ENCODE measurements at places on chromosomes 6 and 20. TPM values are rescaled to one million over a fixed set of nuclear protein-coding genes. Genes with fewer than 3 reads are reported as not detected.

- H3K4me3 ChIP-seq, result no peak overlapping the region
- H3K27me3 ChIP-seq, result no peaks in the 10 kb centered on the region
- no peaks in the 10 kb centered on the region for H3K36me3 ChIP-seq
- no peak for DNase-seq
- no peak overlapping the region for H3K27ac ChIP-seq
These were observed 81.0 kb upstream of the ASF1A start for GRCh38 chr6:118812970-118813369.

- DNase-seq, result peak; percentile 92
- H3K4me3 ChIP-seq, result peak within 1 kb of the TSS; percentile 80
- 0 out of 2 replicates have a peak, but pooled peaks cover 3% of the 10 kb centered on the region for H3K4me1 ChIP-seq
These were observed at the start of gene VARS1 for GRCh38 chr6:31795616-31796298. Gene VARS1, minus strand, starts transcription at chr6:31795752. Its CDS starts 535 bp downstream, at chr6:31795217.

DNA sequence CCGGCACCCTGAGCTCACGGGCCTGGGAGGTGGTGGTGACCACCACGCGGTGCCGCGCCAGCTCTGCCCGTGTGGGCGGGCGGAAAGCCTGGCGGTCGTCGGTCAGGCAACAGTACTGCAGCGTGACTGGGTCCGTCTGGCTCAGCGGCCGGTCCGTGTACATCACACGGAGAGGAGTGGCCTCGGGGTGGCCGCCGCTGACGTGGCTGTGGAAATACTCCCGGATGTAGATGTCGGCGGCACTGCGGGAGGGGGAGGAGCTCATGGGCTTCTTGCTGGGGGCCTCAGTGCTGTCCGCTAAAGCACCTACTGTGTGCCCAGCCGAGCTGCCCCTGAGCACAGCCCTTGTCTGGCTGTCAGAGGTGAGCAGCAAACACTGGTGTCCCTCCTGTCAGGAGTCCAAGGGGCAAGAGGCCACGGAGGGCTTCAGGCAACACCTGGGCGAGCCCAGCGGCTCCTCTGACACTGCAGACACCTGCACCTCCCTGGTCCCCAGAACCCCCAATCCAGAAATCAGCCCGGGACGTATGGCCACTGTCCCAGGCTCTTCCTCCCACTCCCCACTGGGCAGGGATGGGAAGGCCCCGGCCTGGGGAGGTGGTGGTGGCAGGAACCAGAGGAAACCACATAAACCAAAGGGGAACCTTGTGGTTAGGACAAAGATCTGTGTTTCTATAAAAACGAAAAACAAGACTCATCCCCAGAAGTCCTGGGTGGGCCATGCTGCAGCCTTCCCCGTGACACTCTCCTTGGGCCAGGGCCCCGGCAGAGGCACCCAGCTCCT lies 6.5 kb downstream of the HELZ2 start:
- DNase-seq, result no peak
- no peak overlapping the region for H3K4me3 ChIP-seq
- no peaks in the 10 kb centered on the region for H3K27me3 ChIP-seq
- H3K4me1 ChIP-seq, result no peaks in the 10 kb centered on the region
- no peaks in the 10 kb centered on the region for H3K36me3 ChIP-seq
- no peak overlapping the region for H3K27ac ChIP-seq

DNA sequence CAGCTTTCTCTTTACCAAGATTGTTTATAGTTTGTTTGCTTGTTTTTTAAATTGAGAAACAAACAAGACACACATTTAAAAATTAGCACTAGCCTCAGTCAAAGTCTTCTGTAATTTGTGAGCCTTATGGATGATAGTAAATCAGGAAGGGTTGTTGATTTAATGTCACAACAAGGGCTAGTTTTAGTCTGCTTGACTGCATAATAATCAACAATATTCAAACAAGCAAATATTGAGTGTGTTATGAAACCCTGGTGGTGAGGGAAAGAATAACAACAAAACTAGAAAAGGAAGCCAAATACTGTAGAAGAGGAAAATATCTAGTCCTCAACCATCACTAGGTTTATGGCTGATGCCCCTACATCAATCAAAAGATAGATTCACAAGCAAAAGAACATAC lies 228.6 kb downstream of the TBC1D7 start:
- no peaks in the 10 kb centered on the region for H3K36me3 ChIP-seq
- no peaks in the 10 kb centered on the region for H3K27me3 ChIP-seq
- no peaks in the 10 kb centered on the region for H3K4me1 ChIP-seq
- H3K27ac ChIP-seq, result no peak overlapping the region
- no peak for DNase-seq

DNA sequence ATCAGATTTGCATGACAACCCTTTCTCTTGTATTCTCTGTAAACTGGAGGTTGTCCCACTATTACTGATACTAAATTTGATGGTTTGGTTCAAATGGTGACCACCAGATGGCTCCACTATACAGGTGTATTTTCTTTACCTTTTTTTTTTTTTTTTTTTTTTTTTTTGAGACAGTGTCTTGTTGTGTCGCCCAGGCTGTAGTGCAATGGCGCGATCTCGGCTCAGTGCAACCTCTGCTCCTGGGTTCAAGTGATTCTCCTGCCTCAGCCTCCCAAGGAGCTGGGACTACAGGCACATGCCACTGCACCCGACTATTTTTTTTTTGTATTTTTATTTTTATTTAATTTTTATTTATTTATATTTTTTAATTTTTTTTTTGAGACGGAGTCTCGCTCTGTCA lies 6.6 kb upstream of the WTAP start:
- H3K4me3 ChIP-seq, result no peak overlapping the region
- no peak overlapping the region for H3K27ac ChIP-seq
- H3K36me3 ChIP-seq, result no peaks in the 10 kb centered on the region
- DNase-seq, result no peak
- no peaks in the 10 kb centered on the region for H3K4me1 ChIP-seq

DNA sequence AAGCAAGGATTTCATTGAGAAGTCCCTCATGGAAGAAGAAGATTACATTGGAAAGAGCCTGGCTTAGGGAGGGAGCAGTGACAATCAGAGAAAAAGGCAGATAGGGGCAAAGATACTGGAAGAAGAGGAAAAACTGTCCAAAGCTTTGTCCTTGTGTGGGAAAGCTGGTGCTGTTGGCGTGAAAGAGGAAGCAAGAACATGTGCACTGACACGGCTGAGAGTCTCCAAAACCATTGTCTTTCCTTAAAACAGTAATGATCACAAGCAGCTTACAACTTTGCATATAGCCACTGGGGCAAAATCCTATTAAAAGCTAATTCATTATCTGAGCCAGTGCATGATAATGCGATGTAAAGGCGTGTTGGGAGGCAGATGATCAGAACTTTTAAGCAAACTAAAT lies 85.1 kb upstream of the ESR1 start:
- H3K27me3 ChIP-seq, result no peaks in the 10 kb centered on the region
- H3K27ac ChIP-seq, result no peak overlapping the region
- H3K36me3 ChIP-seq, result no peaks in the 10 kb centered on the region
- H3K4me1 ChIP-seq, result no peaks in the 10 kb centered on the region
- H3K4me3 ChIP-seq, result no peak overlapping the region

Gene SLC32A1
- not detected for total RNA-seq

Gene ZNF322
- total RNA-seq, result 22.5 TPM

Gene DOK5
- total RNA-seq, result not detected
